ENCODE measurements at places on chromosomes 6 and 20. TPM values are rescaled to one million over a fixed set of nuclear protein-coding genes. Genes with fewer than 3 reads are reported as not detected.

The OR14J1 gene
- polyA plus RNA-seq: not detected

The IPCEF1 gene
- 0.82 TPM for polyA plus RNA-seq

The GTSF1L gene
- not detected for polyA plus RNA-seq

The ENPP4 gene
- polyA plus RNA-seq: 9.1 TPM

The FHL5 gene
- polyA plus RNA-seq: 2.6 TPM

The PPP1R11 gene
- 34.0 TPM for polyA plus RNA-seq

The RSPO3 gene
- 68.6 TPM for polyA plus RNA-seq

The SLC52A3 gene
- polyA plus RNA-seq: 3.6 TPM

The SLC17A3 gene
- polyA plus RNA-seq: not detected

The SLC44A4 gene
- 1.3 TPM for polyA plus RNA-seq

The CD83 gene
- polyA plus RNA-seq: 3.6 TPM

The AK9 gene
- polyA plus RNA-seq: 3.7 TPM

The TMEM200A gene
- polyA plus RNA-seq: 1.8 TPM

The TMEM14A gene
- 26.2 TPM for polyA plus RNA-seq

The RAET1E gene
- polyA plus RNA-seq: 0.43 TPM

The HLA-DQB1 gene
- 43.3 TPM for polyA plus RNA-seq

The CYP21A2 gene
- polyA plus RNA-seq: 0.71 TPM

The CALHM6 gene
- 2.8 TPM for polyA plus RNA-seq

The GSTA1 gene
- 30.0 TPM for polyA plus RNA-seq

The LY6G6F gene
- polyA plus RNA-seq: not detected

The F13A1 gene
- 296 TPM for polyA plus RNA-seq

The SLC12A5 gene
- 1.3 TPM for polyA plus RNA-seq

The PHACTR2 gene
- polyA plus RNA-seq: 9.0 TPM

The C2 gene
- polyA plus RNA-seq: 20.4 TPM

The KHDC1 gene
- polyA plus RNA-seq: 2.0 TPM

The ZNF165 gene
- polyA plus RNA-seq: 1.0 TPM

The C6orf52 gene
- polyA plus RNA-seq: 2.5 TPM

The CEP162 gene
- polyA plus RNA-seq: 2.4 TPM

The FERMT1 gene
- 1.4 TPM for polyA plus RNA-seq

The FARS2 gene
- 18.4 TPM for polyA plus RNA-seq

The GATA5 gene
- polyA plus RNA-seq: 0.02 TPM

The PKIB gene
- 2.7 TPM for polyA plus RNA-seq

The MYLK2 gene
- 0.04 TPM for polyA plus RNA-seq

The CCN6 gene
- polyA plus RNA-seq: not detected

The PPIL6 gene
- 1.2 TPM for polyA plus RNA-seq

The KHDC3L gene
- polyA plus RNA-seq: not detected

The C20orf141 gene
- 1.4 TPM for polyA plus RNA-seq

The BPIFB2 gene
- not detected for polyA plus RNA-seq

The BPIFB4 gene
- polyA plus RNA-seq: not detected

The RAET1L gene
- polyA plus RNA-seq: 0.10 TPM

The GLP1R gene
- 0.04 TPM for polyA plus RNA-seq

The VGLL2 gene
- 0.21 TPM for polyA plus RNA-seq

The MC3R gene
- polyA plus RNA-seq: not detected

The PI16 gene
- 3.1 TPM for polyA plus RNA-seq

The TCP11 gene
- not detected for polyA plus RNA-seq

The MOG gene
- not detected for polyA plus RNA-seq

The BPIFB1 gene
- polyA plus RNA-seq: 0.39 TPM

The CALHM4 gene
- not detected for polyA plus RNA-seq

The CCDC170 gene
- 0.45 TPM for polyA plus RNA-seq

The SMOC2 gene
- polyA plus RNA-seq: 22.7 TPM

The HDGFL1 gene
- not detected for polyA plus RNA-seq

The LTA gene
- not detected for polyA plus RNA-seq

The ZFP57 gene
- polyA plus RNA-seq: 0.61 TPM

The SYCP2 gene
- polyA plus RNA-seq: 1.0 TPM

The CLPSL1 gene
- not detected for polyA plus RNA-seq
